Mucosa of descending colon (tissue), 3 donors: ENCODE measurements at places on chromosomes 13 and 19.

GRCh38 chr19:2081873-2082810 lies 14.0 kb downstream of the MOB3A start:
- peak; percentile 52 for DNase-seq

GRCh38 chr19:47998800-47999199 lies 4.4 kb downstream of the ELSPBP1 start:
- no peak for DNase-seq

DNA sequence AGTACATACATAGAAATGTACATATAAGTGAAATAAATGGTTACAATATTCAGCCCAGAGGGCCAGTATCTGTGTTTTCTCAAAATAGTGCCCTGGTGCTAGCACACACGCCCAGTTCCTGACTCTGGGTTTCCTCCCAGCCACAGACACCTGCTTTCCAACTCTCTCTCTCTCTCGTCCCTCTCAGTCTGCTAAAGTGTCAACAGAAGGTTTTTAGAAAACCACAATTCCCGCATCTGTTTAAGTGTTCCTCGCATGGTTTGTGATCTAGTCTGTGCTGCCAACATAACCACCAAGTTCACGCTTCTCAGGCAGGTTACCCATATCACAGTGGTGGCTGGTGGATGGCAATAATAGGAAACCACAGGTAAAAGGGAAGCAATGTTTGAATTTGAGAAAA lies 17.8 kb upstream of the UPF3A start:
- no peak for DNase-seq

DNA sequence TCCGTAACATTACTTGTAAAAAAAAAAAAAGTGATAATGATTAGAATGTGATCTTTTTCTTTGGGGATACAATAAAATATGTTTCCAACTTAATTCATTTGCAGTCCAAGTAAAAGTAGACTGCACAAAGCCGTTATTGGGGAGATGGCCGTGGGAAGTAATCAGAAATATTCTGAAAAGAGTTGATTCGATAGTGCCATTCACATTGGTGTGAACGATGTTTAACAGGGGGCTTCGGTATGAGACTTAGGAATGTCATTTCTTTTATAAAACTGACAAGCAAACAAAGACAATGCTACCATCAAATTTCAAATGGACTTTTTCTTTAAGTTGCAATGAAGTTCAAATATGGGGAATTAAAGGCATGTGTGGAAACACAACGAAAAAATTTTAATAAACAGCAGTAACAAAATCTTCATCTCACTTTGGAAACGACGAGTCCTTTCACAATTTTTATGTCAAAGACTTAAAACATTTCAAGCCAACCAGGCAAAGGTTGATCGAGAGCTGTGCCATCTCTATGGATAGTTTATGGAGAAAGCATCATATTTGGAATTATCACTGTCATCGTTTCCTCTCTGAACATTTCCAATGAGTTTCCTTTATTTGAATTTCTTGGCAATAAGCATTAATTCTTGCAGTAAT lies 1.7 kb upstream of the ZIC5 start:
- DNase-seq, result no peak

DNA sequence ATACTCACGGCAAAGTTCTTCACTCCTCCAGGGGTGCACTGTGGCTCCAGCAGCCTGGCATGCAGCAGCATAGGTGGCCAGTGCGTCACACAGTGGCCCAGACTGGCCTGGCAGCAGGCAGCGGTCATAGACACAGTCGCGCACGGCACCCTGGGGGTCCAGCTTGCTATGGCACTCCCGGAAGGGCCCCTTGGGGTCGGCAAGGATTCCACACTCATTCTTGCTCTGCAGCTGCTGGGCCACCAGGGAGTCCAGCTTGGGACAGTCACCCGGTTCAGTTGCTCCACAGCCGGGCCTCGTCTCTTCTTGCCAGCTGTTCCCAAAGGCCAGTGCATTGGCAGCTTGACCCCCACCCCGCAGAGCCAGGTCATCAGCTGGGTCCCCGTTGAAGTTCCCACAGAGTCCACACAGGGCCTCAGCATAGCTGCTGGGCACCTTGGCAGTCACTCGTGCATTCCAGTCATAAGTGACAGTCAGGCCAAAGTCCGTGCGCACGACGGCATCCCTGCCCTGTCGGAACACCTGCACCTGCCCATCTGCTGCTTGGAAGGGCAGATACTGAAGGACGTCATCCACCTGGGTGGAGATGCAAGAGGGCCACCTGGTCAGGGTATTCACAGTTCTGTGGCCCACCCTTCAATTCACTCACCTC lies 20.6 kb downstream of the FCGBP start:
- peak; percentile 79 for DNase-seq

- DNase-seq, result no peak
These were observed 299.1 kb upstream of the TSHZ3 start for GRCh38 chr19:31648347-31648746.

- no peak for DNase-seq
These were observed 671.0 kb downstream of the PCDH9 start for GRCh38 chr13:66559093-66559492.

- peak; percentile 18 for DNase-seq
These were observed at the start of gene GJB6 for GRCh38 chr13:20231839-20232555. GJB6 (minus strand) TSS chr13:20232319; CDS start chr13:20223480, 8,839 bp downstream.

GRCh38 chr19:749811-750210 lies 1.1 kb upstream of the MISP start:
- no peak for DNase-seq

DNA sequence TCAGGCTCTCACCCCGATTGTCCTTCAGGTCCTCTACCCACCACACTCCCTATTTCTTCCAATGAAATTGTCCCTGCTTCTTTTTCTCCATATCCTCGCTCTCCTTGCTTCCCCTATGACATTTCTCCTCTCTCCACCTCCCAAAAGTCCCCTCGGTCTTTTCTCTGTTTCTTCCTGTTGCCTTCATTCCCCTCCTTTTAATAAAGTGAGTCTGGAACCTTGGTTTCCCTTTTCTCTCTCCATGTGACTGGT lies 676 bp upstream of the ZNF574 start:
- no peak for DNase-seq

DNA sequence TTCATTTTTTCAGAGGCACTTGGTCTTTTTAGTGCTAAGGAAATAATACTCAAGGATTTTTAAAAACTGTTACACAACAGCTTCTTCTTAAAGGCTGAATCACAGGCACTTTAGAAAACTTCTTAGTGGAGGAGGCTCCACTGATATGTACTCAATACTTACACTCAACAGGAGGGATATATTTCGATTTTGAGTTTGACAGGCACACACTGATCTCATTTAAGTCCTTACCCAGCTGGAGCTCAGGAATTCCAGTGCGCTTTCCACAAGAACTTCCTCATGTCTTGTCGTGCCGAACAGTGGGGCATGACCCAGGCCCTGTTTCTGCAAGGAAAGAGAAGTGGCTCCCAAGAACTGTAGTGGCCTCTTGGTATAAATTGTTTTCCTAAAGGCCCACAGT lies 103.8 kb downstream of the RGCC start:
- DNase-seq, result no peak

GRCh38 chr13:52414051-52414450 lies 8.1 kb upstream of the THSD1 start:
- no peak for DNase-seq

DNA sequence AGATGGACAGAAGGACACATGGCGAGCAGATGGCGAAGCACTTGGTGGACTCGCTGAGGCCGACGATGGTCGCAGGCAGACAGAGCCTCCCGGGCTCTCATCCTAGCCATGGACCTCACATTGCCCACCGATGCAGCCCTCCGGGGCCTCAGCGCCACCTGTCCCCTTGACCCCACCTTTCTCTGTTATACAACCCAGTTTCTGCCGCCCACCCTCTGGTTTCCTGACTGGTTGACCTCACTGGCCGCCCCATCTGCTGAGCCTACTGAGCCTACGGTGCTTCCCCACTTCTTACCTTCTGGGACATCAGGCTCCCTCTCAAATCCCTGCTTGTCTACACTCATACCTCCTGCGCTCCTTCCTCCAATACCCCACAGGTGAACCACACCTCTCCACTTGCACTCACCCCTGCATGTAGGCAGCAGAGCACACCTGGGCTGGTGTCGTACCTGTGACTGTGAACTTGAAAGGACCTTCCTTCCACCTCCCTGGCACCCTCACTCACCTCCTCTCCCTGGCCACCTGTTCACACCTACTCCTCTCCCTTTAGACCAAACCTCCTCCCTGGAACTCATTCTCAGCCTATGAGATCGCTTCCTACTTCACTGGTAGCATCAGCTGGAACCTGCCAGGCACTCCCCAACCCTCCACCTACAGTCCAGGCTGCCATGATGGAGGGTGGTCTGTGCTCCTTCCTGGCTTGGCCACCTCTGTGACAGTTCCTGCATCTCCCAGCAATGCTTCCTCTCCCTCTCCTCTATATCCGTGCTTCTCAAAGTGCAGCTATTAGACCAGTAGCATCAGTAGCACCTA lies 36.1 kb downstream of the HPN start:
- DNase-seq, result no peak

DNA sequence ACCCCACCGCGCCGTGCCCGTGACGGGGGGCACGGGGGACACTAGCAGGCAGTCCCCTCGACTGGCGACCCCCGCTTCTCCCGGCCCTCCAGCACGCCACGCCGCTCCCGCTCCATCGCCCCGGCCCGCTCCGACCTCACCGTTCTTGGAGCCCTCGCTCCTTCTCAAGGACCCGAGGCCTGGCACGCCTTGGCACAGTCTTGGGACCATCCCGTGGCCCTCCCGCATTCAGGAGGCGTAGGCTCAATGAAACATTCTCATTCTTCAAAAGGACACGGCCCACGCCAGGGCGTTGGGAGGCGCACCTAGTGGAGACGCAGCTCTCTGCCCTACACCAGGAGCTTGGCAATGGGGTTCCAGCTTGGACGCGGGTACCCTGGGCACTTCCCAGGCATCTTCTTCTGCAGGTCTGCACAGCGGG lies 473 bp upstream of the CERS1 start:
- DNase-seq, result no peak
